Fibroblast of lung (primary cell): ENCODE measurements at places on chromosomes 2 and 18.

GRCh38 chr2:217573571-217573970, 429.2 kb downstream of the TNS1 start:
- DNase-seq, result peak; percentile 81

DNA sequence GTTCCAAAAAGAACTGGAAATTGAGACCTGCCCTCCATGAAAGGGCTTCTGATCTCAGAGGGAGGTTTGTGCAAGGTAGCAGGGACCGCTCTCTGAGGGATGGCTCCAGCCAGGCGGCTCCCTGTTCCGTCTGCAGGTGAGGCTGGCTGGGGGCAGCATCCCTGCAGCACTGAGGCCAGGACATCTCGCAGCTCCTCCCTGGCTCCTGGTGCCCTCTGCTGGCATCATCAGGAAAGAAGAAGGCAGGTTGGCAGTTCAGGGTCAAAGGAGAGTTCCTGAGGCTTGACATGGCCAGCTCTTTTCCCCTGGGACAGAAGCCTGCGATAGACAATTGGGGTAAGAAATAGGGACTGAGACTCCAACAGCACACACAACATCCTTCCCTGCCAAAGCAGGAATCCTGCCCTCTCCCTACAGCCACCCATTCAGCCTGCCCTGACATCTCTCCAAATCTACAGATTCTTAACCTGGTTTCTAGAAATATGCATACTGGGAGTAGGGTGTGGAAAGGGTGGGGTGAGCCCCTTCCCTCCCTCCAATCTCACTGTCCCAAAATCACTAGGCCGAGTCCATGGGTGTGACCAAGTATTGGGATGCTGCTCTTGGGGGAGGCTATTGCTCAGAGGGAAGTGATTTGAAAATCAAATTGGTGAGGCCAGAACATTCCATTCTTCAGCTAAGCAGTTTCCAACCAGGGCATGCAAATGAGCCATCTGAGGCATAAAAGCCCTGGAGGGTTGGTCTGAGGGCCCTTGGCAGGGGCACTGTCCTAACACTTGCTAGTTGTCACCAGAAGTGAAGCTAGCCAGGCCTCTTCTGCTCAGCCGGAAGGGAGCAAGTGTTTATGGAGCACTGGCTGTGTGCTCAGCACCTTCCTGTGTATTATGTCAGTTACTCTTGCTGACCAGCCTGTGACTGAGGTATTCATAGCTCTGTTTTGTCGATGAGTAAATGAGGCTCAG, 185.4 kb downstream of the TFCP2L1 start:
- no peak for DNase-seq

- peak; percentile 96 for DNase-seq
Observed at GRCh38 chr2:32865399-32866068, 81.2 kb upstream of the LTBP1 start.

DNA sequence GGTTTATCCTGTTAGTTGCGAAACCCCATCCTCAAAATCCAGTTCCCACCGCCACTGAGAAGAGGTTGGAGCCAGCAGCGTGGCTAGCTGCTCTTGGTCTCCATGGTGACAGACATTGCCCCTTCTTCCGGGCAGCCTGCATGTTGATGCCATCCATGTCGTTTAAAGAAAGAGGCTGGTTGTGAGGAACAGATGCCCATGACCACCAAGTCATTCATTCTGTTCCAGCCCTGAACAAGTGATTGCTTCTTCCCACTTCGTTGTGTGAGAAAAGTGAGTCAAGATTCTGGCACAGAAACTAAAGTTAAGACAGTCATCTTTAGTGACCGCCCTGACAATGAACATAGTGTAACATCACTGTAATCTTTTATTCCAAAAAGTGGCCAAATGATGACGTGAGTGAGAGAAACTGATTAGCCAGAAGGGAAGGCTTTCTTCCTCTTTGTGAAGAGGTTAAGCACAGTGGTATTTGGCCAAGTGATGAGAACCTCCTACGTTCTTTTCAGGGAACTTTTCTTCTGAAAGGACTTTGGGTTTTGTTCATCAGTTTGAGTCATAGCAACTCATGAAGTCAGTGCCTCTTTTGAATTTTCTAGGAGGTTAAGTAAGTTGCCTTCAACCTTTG, 272.5 kb downstream of the GALR1 start:
- no peak for DNase-seq

DNA sequence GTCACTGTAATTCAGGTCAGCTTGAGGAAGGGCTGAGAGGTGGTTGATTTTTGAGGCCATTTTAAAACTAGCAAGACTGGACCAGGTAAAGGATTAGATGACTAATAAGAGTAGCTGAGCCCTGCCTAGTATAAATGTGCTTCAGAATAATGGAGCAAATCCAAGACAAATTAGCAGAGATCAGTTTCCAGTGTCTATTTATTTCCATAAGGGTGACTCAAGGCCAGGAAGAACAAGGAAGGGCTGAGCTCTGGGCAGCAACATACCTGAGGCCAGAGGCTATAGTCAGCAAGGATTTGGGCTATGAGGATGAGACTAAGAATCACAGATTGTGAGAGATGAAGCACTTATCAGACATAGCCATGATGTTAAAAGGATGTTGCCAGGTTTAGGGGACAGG, 339.0 kb upstream of the LRRTM1 start:
- no peak for DNase-seq

DNA sequence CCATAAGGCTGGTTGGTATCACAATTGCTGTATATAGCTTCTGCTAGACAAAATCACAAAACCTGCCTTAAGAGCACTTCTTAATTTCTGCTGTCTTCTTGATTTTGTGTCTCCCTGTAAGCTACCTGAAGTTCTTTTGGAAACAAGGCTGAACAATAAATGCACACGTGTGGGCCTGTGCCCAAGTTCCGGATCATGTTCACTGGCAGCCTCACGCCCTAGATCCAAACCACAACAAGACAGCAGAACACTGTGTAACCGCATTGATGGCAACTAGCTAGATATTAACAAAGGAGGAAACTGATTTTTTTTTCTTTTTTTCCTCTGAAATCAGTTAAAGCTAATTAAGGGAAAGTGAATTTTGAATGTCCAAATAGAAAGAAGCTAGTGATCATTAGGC, 81.5 kb upstream of the LYPD6B start:
- no peak for DNase-seq

DNA sequence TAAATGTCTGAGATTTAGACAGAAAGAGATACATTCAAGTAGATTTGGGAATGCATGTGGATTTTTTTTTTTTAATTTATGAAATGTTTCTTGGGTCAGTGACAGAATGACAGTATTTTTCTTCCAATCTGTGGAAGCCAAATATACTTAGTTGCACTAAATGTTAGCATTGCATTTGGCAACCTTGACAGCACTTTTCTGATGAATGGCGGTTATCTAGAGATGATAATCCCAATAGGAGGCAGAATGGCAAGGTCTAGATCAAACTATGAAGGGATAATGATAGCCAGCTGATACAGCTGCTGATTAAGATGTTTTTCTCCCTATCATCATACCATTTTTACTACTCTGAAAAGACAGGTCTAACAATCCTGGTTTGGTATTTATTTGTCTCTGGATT, 174.5 kb upstream of the STON1 start:
- DNase-seq, result no peak
